NCI-H1105 (cell line): ENCODE measurements at places on chromosomes 4 and X.

- DNase-seq, result no peak
Measured at GRCh38 chr4:183333983-183334382, 11.8 kb upstream of the CLDN24 start.

GRCh38 chr4:8592366-8593263 lies at the start of gene CPZ:
Gene CPZ (plus strand): TSS chr4:8592765. CDS start chr4:8592834, 69 bp downstream.
- no peak for DNase-seq

DNA sequence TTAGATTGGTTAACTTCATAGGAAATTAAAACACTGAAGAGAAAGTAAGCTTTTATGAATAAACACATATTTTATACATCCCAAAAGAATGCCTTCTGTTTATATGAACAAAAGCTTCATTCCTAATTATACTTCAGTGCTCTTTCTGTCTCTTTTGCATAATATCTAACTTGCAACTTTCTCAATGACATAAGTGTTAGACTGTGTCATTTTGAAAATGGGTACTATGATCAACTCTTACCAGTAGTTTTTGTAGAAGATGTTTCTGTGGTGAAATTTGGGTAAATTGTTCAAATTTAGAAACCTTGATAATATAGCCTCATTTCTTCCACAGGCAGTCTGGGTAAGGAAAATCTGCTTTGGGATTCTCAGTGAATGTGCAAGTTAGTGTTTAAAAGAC lies 991.4 kb downstream of the CCSER1 start:
- DNase-seq, result no peak

GRCh38 chr4:87179751-87180150 lies 40.7 kb downstream of the KLHL8 start:
- no peak for DNase-seq

- no peak for DNase-seq
Measured at GRCh38 chr4:114077610-114078009, 98.2 kb upstream of the ARSJ start.

DNA sequence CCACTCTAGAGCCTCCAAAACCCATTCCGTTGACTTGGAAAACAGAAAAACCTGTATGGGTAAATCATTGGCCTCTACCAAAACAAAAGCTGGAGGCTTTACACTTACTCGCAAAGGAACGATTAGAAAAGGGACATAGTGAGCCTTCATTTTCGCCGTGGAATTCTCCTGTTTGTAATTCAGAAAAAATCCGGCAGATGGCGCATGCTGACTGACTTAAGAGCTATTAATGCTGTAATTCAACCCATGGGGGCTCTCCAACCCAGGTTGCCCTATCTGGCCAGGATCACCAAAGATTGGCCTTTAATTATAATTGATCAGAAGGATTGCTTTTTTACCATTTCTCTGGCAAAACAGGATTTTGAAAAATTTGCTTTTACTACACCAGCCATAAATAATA lies 60.8 kb downstream of the ZNF732 start:
- peak; percentile 20 for DNase-seq

DNA sequence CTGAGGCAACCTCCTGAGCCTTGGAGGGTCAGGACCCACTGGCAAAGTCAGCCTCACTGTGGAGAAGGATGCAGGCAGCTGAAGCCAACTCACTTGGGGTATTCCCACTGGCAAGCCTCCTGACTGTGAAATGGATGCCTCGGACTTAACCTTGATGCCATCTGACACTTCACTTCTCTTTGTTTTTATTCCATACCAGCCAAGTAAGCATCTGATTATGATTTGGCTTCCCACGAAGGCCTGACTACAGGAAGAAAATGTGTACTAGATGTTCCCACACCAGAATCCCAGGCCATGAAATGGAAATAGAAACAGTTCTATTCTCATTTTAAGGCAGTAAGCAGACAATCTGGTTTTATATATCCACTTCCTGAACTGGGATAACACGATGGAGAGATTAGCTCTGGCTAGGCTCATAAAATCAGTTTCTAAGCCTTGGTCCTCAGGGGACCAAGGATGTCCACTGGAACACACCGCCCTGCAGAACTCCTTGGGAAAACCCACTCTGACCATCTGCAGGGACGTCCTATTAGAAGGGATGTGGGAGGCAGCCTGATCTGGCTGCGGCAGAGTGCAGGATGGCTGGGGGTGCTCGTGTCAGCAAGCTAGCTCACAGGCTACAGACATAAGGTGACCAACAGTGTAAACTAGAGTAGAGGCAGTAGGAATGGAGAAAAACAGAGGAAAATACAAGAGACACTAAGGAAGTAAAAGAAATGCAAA lies 89.3 kb downstream of the TSPAN5 start:
- no peak for DNase-seq

DNA sequence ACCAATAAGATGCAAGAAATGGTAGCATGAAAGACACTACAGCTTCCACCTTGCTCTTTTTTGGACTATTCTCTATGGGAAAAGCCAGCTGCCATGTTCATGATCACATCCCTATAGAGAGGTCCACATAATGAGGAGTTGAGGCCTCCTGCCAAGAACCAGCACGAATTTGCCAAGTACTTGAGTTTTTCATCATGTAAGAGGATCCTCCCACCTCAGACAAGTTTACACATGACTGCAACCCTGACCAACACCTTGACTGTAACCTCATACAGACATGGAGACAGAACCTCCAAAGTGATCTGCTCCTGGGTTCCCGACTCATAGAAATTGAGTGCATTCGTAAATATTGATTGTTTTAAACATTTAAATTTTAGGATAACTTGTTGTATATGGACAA lies 135.2 kb upstream of the TSPAN5 start:
- DNase-seq, result peak; percentile 30

GRCh38 chr4:34220601-34221000 lies 2023.7 kb downstream of the ARAP2 start:
- no peak for DNase-seq

GRCh38 chrX:119685225-119686066 lies 7.5 kb downstream of the SEPTIN6 start:
- no peak for DNase-seq

DNA sequence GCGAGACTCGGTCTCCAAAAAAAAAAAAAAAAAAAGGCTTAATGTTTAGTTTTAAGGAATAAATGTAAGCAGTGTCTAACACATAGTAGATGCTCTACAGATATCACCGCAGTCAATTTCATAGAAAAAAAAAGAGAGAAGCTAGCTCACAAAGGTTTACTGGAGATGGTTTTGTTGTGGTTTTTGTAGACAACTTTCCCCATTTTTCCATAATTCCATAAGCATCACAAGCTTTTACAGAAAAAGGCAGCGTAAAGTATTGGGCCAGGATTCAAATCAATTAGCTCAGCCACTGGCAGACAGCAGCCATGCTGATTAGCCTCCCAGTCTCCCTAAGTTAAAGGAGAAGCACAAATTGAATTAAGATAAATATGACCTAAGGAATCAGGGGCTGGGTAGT lies 1.5 kb downstream of the GRSF1 start:
- no peak for DNase-seq

- DNase-seq, result no peak
Measured at GRCh38 chr4:38125816-38126215, 165.6 kb downstream of the PTTG2 start.

- no peak for DNase-seq
Measured at GRCh38 chr4:16048619-16049419, 35.0 kb downstream of the PROM1 start.

GRCh38 chr4:151643564-151643963 lies 117.2 kb downstream of the GATB start:
- no peak for DNase-seq

DNA sequence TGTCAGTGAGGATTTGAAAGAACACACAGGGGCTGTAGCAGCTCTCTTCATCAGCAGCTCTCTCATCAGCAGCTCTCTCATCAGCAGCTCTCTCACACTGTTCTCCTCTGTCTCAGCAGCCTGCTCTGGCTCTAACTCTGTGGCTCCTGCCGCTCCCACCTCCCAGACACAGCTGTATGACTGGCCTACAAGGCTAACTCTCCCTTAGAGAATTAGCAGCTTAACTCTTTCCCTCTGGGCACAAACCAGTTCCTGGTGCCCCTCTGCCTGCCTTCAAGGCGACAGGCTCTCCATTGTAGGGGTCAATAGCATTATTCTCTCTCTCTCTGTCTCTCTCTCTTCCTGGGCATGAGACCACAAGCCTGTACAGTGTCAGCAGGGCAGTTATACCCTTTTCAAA lies 385.6 kb upstream of the PCDH10 start:
- DNase-seq, result no peak

DNA sequence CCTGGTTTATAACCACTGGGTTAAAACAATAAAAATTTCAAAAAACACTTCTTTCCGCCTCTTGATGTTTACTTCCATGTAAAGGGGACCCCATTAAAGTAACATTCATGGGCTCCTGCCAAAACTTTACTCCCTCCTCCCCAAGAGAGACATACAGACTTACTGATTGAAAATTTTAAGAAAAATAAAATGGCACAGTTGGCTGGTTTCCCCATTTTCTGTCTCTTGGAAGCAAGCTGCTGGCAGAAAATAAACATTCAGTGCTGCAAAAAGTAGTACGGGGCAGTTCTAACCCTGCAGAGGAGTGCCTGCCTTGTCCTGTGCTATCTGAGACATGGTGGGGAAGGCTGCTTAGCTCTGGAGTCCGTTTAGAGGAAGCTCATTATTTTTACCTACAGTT lies 187.3 kb upstream of the INTU start:
- DNase-seq, result no peak

GRCh38 chrX:48927123-48927522 lies 8.3 kb upstream of the PIM2 start:
- DNase-seq, result no peak

DNA sequence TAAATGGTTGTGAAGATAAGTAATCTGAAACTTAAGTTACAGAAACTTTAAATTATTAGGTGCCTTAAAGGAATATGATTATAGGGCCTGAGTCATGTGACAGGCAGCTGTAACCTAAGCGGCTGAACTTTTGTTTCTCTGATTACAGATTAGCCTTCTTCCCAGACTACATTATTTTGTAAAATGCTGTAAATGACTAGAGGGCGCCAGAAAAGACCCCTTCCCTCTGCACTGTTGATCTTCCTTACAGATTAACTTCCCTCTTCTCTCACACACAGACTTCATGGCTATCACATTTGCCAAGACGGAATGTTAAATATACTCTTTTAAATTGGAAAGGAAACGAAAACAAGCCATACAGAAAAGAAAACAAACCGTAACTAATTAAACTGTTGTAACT lies 96.6 kb downstream of the EVC2 start:
- no peak for DNase-seq

DNA sequence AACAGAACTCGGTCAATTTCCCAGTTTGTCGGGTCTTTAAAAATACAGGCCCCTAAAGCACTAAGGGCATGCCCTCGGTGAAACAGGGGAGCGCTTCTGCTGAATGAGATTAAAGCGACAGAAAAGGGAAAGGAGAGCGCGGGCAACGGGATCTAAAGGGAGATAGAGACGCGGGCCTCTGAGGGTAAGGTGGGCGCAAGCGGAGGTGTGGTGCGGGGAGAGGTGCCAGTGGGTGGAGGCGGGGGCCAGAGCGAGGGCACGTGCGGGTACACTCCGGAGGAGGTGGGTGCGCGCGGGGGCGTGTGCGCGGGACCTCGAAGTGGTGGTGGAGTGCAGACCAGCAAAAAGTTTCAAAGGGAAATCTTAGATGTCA lies 787 bp upstream of the TET2 start:
- DNase-seq, result no peak
